ENCODE measurements at places on chromosomes 1 and 21. TPM values are rescaled to one million over a fixed set of nuclear protein-coding genes. Genes with fewer than 3 reads are reported as not detected.

DNA sequence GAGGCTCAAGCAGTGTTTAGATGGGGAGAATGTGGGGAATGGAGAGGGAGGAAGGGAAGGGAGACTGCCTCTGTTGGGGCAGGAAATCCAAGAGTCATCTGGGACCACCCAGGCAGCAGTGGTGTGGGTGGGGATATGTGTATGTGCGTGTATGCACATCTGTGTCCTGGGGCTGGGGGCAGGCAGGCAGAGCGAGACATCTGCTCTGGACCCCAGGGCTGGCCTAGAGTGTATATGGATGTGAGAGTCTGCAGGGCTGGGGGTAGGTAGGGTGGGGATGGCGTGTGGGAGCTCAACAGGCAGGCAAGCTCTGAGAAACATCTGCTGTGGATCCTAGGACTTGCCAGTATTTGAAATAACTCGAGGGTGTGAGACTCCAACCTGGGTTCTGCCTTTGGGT, 3.5 kb downstream of the PTCH2 start:
- no peak for DNase-seq

DNA sequence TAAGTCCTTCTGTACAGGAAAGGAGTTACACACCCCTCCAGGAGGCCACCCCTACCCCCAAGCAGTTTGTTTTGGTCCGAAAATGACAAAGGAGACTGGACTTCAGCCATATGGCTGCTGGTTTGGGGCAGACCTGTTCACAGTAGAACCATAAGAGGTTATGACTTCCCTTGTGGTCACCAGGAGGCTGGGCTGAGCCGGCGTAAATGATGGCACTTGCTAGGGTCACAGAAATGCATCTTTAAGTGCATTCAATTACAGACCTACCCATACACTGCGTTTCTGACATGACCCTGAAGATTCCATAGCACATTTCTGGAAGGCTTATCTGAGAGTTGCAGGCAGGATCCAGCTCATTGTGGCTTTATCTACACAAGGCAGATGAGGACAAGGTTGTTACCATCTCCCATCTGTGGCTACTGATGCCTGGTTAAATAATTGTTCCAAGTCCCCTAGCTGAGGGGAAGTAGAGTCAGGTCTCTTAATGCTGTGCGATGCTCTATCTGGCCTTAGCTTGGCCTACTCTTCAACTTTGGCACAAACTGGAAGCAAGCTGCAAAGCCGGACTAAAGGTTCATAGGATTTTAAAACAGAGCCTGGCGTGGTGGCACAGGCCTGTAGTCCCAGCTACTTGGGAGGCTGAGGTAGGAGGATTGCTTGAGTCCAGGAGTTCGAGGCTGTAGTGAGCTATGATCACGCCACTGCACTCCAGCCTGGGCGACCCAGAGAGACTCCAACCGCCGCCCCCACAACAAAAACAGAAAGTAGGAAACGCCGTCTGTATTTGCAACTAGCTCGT, 1.7 kb upstream of the TRIM67 start:
- DNase-seq, result no peak

DNA sequence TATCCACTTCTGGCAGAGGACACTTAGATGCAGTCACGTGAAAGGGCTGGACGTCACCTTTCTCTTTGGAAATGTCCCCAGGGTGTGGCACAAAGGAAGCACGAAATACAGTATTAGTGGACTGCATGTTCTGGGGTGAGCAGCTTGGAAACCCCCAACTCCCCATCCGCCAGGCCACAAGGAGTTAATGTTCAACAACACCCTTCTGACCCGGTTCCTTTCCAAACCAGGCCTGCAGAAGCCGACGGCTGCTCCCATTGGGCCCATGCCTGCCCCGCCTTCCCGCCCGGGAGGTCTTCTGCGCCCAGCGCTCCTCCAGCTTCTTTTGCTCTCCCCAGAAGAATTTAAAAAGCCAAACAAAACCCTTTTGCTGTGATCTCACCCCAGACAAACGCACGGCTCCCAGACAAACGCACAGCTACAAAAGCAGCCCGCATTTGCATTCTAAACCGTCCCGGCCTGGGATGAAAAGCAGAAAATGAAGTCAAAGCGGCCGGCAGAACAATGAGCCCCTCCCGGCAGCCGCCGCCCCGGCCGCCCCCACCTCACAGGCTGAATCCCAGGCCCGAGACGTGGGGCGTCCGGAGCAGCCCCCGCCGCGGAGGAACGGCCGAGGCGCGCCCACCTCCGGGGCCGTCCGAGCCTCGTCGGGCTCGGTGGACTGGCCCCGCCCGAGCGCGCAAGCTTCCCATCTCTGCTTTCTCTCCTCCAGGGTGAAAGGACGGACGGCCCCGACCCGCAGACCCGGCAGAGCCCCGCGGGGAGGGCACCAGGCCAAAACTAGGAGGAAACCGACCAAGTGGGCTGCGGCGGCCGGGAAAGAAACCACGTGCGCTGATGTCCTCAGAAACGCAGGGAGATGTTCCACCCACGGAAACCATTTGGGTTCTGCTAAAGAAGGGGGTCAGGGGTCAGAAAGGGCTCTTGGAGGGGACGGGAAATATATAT, 101.9 kb downstream of the PLPP3 start:
- DNase-seq, result peak; percentile 24

The MNDA gene
- not detected for total RNA-seq

DNA sequence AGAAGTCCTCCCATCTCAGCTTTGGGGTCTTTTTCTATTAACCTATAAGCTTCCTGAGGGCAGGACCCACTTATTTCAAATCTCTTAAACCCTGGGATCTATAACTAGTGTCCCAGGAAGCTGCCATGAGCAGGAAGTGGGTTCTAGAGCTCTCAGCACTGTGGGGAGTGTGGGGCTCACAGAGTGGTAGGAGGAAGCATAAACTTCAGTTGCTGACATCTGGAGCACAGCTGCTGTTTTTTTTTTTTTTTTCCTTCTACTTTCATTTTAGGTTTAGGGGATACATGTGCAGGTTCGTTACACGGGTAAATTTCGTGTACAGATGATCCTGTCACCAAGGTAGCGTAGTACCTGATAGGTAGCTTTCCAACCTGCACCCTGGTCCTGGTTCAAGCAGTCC, 59.3 kb downstream of the AK4 start:
- DNase-seq, result no peak

GRCh38 chr1:206768472-206769303, 1.9 kb upstream of the IL19 start:
- DNase-seq, result no peak

The IL20 gene
- not detected for total RNA-seq

DNA sequence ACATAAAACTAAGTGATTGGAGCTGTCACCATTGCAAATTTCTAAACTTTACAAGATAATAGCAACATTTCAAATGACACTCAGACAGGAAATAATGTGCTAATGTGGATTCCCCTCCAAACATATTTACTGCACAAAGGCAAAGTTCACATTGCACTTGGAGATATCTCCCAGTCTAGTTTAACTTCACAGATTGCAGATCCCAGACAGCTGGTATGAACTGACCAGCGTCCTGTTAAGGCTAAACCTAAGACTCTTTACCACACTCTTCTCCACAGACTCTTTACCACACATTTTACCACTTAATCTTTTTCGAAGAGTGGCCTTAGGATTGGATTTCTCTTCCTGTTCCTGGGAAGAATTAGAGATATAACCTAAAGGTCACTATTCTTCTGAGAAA, 40.6 kb upstream of the HSD3B1 start:
- no peak for DNase-seq

DNA sequence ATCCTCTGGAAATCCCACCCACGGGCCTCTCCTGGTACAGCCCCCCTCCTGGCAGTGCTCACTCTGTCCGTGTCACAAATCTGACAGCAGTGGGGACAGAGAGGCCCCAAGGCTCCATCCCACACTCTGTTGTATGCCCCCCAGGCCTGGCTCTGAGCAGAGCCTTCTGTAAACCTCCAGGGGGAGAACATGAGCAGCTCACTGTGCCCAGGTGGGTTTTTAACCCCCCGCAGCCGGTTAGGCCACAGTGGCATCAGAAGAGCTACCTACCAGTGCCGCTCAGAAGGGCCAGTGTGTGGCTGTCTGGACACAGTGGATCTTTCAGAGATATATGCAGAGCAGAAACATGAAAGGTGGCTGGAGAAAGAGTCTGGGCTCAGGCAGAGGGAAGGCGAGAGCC, 12.0 kb upstream of the GPR153 start:
- no peak for DNase-seq

- DNase-seq, result no peak
These were observed 47.2 kb downstream of the TBX15 start for GRCh38 chr1:118940957-118941356.

DNA sequence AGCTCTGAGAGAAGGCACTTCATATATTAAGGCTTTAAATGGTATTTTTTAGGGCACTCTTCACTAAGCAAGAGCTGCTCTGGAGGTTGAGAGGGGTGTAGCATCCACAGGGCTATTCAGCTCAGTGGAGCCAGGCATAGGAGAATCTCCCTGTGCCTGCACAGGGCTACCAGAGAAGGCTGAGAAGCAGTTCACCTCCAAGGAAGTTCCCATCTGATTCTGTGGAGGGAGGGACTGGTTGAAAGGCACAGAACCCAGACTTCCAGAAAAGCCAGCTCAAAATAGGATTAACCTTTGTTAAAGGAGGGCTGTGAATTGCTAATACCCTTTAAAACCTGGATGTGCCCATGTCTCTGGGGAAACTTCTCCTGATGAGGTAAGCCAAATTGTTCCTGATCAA, 304.5 kb downstream of the TTLL7 start:
- no peak for DNase-seq

The CYYR1 gene
- 2.4 TPM for total RNA-seq

DNA sequence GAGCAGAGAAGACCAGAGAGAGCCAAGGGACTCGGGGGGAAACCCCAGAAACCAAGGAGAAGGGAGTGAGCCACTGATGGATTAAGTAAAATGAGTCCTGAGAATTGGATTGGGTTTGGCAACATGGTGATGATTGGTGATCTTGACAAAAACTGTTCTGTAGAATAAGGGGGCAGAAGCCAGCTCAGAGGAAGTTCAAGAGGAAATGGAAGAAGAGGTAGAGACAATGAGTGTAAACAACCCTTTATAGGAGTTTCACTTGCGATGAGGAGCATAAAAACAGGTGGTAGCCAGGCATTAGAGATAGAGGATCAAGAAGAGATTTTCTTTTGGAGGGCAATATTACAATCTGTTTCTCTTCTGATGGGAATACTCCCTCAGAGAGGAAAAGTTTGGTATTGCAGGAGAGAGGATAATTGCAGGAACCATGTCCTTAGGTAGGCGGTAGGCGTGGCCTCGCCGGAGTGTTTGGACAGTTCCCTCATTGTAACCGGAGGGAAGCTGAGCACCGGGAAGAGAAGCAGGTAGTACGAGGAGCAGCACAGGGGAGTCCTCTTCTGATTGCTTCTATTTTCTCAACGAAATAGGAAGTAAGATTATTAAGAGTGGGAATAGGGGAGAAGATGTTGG, 68.4 kb upstream of the TENT5C start:
- DNase-seq, result no peak

- no peak for DNase-seq
These were observed 672 bp downstream of the BCL2L15 start for GRCh38 chr1:113886417-113887401.

DNA sequence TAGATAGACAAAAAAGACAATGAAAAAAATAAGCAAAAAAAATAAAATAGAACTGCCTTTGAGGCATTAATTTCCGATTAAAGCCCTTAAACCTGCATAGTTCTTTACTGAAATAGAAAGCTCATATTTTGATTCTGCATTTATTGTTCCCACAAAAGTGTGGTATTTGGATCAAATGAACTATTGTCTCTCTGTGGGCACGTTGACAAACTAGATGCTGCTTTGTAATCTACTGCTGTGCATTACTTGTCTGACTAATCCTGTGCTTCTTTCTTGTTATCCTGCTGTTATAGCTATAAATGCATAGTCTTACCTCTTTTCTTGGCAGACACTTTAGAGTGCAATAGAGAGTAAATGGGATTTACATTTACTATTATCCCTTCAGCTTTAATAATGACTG, 31.4 kb upstream of the SLC35D1 start:
- no peak for DNase-seq

The SFT2D2 gene
- total RNA-seq, result 29.7 TPM

All from myocyte (in vitro differentiated cells).